ENCODE measurements at places on chromosomes 2 and 18. TPM values are rescaled to one million over a fixed set of nuclear protein-coding genes. Genes with fewer than 3 reads are reported as not detected.

The RASGRP3 gene
- 56.3 TPM for total RNA-seq

GRCh38 chr18:25815659-25816058 is 274.8 kb downstream of the SS18 start:
- DNase-seq = no peak

- DNase-seq = no peak
Measured at GRCh38 chr18:56637176-56637575, 1.2 kb downstream of the TXNL1 start.

GRCh38 chr18:44700652-44701051 is 20.0 kb downstream of the SETBP1 start:
- no peak for DNase-seq

All from right atrium auricular region (tissue), 2 donors.